ENCODE measurements at places on chromosomes 12 and 14.

- no peak for DNase-seq
These were observed 5.0 kb downstream of the CREBL2 start for GRCh38 chr12:12616512-12617310.

GRCh38 chr14:62006116-62006731 lies 244.0 kb downstream of the SNAPC1 start:
- no peak for DNase-seq

DNA sequence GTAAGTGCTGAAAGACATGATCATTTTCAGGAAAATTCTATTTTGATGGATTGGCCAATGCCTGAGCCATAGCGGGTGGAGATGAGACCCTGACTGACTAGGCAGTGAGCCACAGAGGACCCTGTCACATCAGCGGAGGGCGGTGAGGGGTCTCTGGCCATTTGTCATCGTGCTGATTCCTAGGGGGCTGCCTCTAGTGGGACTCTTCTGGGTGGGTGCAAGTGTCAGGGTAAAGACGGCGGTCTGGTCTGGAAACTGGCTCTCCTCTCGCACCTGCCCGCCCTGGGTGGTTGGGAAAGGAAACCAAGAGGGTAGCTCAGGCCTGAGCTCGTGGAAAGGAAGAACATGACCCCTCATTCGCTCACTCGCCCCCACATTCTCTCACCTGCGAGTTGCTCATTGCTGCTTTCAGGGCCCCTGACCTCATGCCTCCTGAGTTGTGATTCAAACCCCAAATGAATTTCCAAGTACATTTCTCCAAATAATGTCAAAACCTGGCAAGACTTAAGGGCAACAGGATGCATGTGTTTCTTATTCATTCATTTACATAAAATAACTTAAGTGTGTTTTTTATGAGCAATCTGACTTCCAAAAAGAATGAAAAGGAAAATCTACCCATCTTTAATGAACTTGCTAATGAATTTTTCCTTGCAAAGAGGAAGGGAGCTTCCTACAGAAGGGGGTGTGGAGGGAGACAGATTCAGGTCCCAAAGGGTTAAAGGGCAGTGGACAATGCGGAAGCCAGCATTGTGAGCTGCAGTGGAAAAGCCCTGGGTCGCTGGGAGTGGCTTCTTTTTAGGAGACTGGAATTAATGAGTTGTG lies 12.8 kb downstream of the MEG3 start:
- no peak for DNase-seq

- DNase-seq: no peak
These were observed 96.0 kb downstream of the DNAI7 start for GRCh38 chr12:25099010-25099409.

- no peak for DNase-seq
These were observed 3.2 kb downstream of the KRT86 start for GRCh38 chr12:52277486-52278245.

DNA sequence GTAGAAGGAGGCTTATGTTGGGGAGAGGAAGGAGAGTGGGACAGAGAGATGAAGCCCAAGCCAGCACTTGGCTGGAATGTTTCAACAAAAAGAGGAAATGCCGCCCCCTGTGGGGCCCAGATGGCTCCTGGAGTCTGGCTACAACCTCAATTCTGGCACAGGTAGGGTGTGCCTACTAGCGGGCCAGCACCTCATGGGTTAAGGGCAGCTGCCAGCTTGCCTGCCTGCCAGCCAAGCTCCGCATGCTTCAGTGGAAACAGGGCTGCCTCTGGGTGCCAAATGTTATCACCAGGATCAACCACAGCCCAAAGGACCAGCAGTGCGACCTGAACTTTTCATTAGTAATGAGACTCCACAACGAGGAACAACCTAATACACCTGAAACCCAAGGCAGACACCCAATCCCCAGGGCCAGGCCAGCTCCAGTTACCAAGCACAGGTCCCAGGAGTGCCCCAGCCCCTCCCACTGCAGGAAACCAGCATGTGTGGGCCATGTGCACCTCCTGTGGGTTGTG lies 11.3 kb downstream of the RAB15 start:
- DNase-seq: peak; percentile 33

- DNase-seq: no peak
These were observed 172.8 kb downstream of the KTN1 start for GRCh38 chr14:55752580-55753390.

GRCh38 chr12:15811214-15812127 lies 22.3 kb upstream of the EPS8 start:
- DNase-seq: no peak

DNA sequence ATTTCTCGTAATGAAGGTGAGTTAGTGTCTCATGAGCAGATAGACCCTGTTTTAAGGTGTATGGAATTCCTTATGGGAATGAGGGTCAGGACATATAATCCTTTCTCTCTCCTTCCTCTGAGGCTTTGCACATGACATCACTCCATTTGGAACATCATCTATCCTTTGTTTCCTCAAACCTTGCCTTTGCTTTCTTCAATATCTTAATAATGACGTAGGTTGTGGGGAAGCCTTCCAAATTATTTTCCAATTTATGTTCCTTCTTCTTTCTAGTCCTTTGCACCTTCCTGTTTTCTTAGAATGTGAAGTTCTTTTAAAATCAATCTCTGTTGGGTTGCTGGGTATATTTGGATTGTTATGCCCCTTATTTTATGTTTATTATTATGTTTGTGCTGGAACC lies 502.9 kb upstream of the STXBP6 start:
- no peak for DNase-seq

DNA sequence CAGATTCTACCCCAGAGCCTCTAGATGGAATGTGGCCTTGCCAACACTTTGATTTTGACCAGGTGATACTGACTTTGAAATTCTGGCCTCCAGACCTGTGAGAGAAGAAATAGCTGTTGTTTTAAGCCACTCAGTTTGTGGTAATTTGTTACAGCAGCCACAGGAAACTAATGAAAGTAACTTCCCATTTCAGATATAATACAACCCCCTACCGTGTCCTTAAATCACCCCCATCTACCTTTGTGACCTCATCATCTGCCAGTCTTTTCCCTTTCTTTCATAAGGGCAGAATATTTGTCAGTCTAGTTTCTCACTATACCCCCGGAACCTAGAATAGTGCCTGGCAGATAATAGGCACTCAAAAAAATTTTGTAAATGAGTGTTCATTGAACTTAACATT lies 39.6 kb downstream of the PPP4R4 start:
- DNase-seq: no peak

GRCh38 chr14:94354638-94355185 lies 31.6 kb upstream of the SERPINA6 start:
- DNase-seq: no peak

GRCh38 chr12:43638806-43639205 lies 86.8 kb upstream of the ADAMTS20 start:
- DNase-seq: no peak

GRCh38 chr12:130482448-130482847 lies 144.8 kb downstream of the PIWIL1 start:
- no peak for DNase-seq

- peak; percentile 6 for DNase-seq
These were observed 70.0 kb downstream of the KIF21A start for GRCh38 chr12:39372929-39373328.

DNA sequence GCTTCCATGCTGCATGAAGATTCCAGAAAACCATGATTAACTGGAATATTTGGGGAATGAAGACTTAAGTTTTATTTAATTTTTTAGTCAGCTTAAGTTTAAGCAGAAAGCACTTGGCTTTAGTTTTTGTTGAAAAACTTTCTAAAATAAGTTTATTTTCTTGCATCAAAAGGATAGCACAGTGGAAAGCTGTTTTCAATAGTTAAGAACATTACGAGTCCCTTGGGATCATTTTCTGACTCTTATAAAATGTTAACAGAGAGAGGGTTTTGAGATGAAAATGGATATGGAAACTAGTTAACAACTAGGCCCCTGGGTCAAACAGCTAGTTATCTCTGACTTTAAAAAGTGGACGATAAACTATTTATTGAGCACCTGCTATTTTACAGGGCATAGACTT lies 181.9 kb upstream of the SLC38A2 start:
- DNase-seq: no peak

GRCh38 chr14:83826838-83827237 lies 1703.1 kb upstream of the FLRT2 start:
- no peak for DNase-seq

DNA sequence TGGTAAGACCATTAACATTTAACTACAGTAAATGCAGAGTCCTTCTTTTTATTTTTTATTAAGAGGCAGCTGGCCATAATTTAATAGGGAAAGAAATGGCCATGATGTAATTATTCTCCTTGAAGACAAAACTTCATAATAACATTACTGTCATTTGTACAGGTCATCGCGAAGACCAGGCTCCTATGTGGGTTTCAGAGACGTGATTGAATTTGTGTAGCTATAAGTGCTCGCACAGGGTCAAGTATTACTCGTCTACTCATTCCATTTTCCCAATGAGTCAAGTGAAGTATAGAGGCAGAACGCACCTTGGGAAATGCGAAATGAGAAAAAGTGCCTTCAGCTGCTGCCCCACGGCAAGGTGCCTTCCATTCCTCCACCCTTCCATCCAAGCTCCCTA lies 40.4 kb downstream of the EGLN3 start:
- DNase-seq: no peak

DNA sequence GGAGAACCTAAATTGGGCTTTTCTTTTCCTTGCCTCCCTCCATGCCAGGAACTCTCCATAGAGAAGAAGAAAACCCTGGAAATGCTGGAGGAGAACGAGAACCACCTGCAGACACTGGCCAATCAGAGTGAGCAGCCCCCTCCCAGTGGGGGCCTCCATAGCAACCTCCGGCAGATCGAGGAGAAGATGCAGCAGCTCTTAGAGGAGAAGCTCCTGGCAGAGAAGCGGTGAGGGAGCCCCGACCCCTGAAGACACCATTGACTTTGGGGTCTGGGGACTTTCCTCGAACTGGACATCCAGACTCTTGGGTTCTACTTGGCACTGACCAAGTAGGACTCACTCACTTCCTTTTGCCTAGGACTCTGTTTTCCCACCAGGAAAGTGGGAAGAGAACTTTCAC lies 41.4 kb downstream of the PLEKHD1 start:
- DNase-seq: no peak

DNA sequence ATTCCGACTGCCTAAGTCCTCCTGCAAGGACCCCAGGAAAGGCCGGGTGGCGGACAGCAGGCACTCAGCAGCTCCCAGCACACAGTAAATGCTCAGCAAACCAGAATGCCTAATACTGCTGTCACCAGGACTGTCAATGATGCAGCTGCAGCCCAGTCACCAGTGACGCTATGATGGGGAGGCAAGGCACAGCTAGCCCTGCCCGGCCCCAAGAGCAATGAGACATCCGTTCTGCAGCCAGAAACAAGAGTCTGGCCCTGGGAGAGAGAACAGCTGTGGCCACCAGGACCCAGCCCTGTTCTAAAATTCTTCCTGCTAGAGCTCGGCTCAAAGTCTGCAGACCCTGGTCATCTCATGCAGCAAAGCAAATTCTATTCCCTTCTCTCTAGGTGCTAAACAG lies 69.8 kb downstream of the NCOR2 start:
- DNase-seq: no peak

GRCh38 chr12:49588721-49589516 lies 16.5 kb downstream of the FAM186B start:
- peak; percentile 89 for DNase-seq

DNA sequence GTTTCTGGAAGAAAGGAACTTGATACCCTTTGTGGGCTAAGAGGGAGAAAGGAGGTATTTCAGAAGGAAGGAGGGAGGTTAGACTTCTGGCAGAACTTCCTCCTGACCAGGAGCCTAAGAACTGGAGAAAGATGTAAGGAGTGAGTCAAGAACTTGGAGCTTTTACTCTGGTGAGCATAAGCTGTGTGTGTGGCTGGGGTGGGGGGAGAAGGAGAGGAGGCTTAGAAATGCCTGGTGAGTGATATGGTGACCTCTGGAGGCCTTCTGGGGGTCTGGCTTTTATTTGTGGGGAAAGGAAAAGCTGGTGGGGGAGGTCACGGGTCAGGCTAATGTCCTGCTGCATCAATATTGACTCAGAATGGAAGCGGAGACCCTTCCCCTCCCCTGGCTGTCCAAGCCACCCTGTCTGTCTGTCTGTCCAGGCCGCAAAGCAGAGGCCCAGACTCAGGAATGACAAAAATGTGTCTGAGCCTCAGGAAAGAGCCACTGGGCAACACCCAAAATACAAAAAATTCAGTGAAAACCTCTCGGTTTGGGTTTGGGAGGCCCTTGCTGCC lies 4.8 kb downstream of the LRP1 start:
- DNase-seq: no peak

DNA sequence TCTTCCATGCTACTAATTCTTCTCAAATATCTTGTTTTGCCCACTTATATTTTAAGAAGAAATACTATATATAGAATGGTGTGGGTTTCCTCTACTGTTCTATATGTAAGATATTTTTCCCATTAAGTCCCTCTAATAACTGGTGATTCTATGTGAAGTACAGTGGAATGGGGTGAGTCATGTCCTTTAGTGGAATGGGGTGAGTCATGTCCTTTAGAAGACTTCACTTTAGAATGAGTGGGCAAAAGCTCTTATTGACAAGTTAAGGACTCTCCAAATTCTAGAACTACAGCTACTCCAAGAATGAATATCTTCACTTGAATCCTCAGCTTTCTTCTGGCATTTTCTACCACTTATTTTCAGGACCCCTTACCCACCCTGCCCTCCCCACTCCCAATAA lies 349.9 kb downstream of the ETNK1 start:
- no peak for DNase-seq

GRCh38 chr12:57340104-57340503 lies 89.1 kb upstream of the STAC3 start:
- peak; percentile 44 for DNase-seq

DNA sequence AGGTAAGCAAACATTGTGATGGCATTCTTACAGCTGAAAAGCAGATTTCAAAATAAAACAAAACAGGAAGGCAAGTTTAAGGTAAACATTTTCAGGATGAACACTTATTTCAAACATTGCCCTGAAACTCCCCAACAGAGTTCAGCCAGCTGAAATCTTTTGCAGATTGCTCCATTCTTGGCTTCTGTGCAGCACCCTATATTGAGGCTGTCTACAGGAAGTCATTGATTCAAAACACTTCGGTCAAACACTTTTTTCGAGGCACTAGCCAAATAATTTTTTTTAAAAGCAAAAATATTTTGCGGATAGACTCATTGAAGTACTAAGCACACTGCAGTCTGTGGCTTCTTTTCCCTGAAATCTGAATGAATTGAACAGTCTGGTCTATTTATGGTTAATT lies 318.1 kb upstream of the PDE3A start:
- DNase-seq: no peak

GRCh38 chr14:45891417-45892080 lies 638.5 kb upstream of the MIS18BP1 start:
- DNase-seq: no peak

- DNase-seq: no peak
These were observed 8.8 kb upstream of the A2M start for GRCh38 chr12:9124383-9125031.

- no peak for DNase-seq
These were observed 2.6 kb downstream of the IFFO1 start for GRCh38 chr12:6553051-6553868.

GRCh38 chr12:49750027-49750995 lies 9.0 kb downstream of the TMBIM6 start:
- DNase-seq: peak; percentile 53

All from hematopoietic multipotent progenitor cell treated with erythropoietin and hydrocortisone succinate and interleukin-3 and kit ligand, for 6 days (in vitro differentiated cells).